Upper lobe of left lung (tissue), 6 donors: ENCODE measurements at places on chromosomes 5 and 9.

DNA sequence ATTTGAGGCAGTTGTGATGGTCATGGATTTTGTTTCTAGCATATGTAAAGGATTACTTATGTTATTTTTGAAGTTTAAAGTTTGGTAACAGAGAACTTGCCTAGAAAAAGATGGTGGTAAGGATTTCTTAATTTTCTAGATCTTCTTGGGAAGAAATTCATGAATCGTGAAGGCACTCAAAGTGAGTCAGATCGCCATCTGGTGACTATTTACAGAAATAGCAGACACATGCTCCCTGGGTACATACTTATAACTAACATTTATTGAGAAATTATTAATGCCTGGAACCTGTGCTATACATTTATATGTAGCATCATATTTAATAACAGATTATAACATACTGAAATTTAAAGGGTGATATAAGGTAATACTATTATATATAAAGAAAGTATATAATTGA, 299.7 kb downstream of the IZUMO3 start:
- no peak for DNase-seq

GRCh38 chr5:149370878-149371277, 8.2 kb downstream of the IL17B start:
- no peak for DNase-seq

GRCh38 chr5:94761786-94762185, 143.3 kb downstream of the SLF1 start:
- no peak for DNase-seq

DNA sequence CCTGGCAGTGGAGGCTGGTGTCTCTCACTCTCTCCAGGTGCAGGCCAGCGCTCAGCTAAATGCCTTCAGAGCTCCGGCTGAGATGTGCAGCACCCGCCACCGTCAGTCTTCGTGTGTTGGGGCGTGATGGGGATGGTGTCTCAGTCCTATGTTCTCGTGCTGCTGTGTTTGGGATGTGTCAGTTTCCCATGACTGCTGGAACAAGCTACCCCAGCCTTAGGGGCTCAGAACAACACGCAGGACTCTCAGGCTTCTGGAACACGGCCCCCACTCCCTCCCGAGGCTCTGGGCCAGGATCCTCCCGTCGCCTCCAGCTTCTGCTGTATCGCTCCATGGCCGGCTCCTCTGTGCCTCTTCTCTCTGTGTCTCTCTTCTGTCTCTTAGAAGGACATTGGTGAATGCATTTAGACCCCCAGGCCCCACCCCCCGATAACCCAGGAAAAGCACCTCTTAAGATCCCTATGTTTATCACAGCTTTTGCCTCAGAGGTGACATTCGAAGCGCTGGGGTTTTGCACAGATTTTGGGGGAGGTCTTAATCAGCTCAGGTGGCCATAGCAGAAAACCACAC, 9.6 kb upstream of the CEP72 start:
- DNase-seq = no peak

GRCh38 chr5:123808461-123809380, 296.7 kb downstream of the CSNK1G3 start:
- DNase-seq = no peak

- DNase-seq = no peak
These were observed 434 bp upstream of the FSD1L start for GRCh38 chr9:105447386-105447813.

- peak; percentile 38 for DNase-seq
These were observed 39.7 kb upstream of the SPRY4 start for GRCh38 chr5:142364251-142365145.

GRCh38 chr5:67815455-67816391, 399.8 kb upstream of the PIK3R1 start:
- DNase-seq = no peak

DNA sequence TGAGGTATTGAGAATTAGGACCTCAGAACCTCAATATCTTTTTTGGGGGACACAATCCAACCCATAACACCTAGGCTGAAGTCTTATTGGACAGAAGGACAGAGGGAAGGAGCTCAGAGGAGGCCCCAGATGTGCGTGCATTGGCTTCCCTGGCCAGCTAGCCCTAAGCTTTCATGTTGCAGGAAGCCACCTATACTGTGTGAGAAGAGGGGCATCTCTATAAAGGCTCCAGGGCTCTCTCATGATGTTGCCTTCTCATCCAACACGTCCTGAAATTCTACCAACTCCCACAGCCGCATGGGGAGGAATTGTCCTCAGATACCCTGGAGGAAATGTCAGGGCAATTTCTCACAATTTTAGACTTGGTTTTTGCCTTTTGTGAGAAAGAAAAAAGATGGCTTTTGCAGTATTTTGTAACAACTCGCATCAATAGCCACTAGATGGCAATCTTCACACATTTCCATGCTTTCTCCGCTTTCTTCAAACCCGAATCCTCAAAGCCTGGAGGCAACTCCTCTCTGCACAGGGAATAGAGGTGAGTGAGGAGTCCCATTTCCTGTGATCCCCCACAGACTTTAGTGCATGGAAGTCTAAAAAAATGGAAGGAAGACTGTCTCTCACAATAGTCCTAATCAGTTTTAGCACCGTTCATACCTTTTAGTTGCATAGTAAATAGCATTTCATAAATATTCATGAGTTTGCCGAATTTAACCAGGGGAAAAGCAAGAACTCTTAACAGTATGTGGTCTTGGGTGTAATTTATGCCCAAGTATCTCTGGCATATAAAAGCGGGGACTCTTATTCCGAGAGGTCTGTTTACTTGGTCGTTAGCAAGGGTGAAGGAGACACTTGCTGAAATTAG, 7.4 kb upstream of the PPP3R2 start:
- no peak for DNase-seq

- DNase-seq = no peak
These were observed 11.9 kb downstream of the FAM219A start for GRCh38 chr9:34446468-34446891.

DNA sequence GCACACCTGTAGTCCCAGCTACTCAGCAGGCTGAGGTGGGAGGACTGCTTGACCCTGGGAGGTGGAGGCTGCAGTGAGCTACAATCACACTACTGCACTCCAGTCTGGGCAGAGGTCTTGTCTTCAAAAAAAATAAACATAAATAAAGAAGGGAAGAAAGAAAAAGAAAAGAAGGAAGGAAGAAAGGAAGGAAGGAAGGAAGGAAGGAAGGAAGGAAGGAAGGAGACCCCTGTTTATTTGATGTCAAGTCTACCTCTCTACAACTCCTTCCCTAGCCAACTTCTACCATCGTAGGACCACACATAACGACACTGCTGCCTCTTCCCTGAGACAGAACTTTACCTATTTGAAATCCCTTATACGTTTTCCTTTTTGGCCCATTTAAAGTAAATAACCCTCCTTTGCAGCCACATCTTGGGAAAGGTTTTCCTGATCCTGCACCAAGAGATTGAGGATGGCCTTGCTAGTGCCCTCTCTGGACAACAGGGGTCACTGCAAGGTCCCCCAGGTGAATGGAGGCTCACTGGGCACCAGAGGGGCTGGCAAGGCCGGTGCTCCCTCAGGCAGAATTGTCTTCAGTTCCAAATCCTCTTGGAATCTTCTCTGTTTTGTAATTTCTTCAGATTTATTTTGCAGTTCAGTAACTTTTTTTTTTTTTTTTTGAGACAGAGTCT, 10.5 kb downstream of the RPS14 start:
- DNase-seq = no peak
